ENCODE measurements at places on chromosomes 1 and 21.

DNA sequence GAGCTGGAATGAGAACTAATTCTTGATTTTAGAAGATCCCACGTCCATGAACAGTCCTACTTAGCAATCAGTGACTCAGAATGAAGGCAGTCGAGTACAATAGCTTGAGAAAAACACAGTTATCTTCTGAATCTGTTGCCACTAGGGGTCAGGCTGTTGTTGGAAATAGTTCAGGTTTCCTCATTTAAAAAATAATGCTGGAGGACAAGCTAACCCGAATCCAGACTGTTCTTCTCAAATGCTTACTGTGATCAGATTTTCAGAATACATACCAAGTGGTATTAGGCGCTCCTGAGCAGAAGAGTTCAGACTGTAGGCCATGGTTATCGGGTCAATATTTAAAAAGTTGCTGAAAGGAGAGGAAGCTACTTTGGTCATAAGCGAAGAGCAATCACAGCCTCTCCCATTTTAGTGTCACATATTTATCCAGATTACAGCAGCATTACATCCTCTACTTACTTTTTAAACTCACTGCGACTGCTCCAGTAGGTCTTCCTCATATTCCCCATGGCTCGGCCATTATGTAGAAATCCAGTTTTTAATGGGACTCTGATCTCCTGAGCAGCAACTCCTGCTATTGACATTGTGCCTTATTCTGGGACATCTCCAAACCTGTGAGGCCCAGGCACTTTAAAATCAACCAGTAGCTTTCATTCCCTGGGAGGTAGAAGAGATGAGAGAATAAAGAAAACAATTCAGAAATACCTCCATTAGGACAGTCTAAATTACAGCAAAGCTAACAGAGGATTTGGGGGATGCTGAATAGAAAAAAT, 10.9 kb downstream of the ERRFI1 start:
- DNase-seq, result peak; percentile 88

- no peak for DNase-seq
Measured at GRCh38 chr1:164466001-164466421, 93.0 kb upstream of the PBX1 start.

- no peak for DNase-seq
Measured at GRCh38 chr1:16375521-16376340, 8.7 kb downstream of the SZRD1 start.

- DNase-seq, result peak; percentile 37
Measured at GRCh38 chr1:10867138-10867721, 70.8 kb upstream of the CASZ1 start.

GRCh38 chr21:38712071-38712470, 93.7 kb upstream of the ETS2 start:
- DNase-seq, result peak; percentile 33

DNA sequence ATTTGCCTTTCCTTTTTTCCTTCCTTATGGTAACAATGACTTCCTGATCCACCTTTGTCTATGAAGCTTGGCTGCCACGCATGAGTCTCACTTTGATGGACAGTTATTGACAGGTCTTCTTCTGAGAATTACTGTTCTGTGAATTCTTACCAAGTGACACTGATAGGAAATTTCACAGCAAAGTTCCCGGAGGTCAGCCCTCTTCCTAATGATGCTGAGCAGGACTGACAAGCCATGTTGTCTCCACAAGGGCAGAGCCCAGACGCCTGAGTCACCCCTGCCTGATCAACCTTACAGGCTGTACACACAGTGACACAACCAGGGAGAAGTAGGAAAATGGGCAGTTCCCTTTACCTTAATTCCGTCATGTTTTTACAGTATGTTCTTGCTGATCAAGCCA, 44.2 kb downstream of the ZC3H11B start:
- DNase-seq, result no peak

- no peak for DNase-seq
Measured at GRCh38 chr1:204725821-204726448, 40.4 kb upstream of the LRRN2 start.

GRCh38 chr1:98045767-98046641, 125.2 kb upstream of the DPYD start:
- no peak for DNase-seq

- no peak for DNase-seq
Measured at GRCh38 chr1:55210990-55211801, 4.0 kb downstream of the USP24 start.

Data from head of caudate nucleus (tissue), 42 donors.